ENCODE measurements at places on chromosomes 7 and 10.

- DNase-seq = no peak
Measured at GRCh38 chr10:43026039-43026973, 50.6 kb upstream of the RET start.

DNA sequence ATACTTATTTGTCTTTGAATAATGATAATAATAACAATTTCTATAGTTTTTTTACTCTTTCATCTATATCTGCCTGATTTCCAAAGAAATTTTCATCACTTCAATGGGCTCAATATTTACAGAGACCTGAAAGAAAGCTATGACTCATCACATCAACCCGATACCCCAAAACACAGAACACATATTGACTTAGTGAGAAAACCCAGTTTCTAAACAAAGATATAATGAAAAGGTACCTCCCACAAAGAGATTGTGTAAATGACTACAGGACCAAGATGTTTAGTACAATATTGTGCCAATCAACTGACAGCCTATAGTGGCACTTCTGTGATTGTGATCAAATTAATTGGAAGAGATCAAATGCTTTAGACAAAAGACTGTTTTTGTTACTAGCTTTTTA is 133.9 kb downstream of the PCDH15 start:
- DNase-seq = no peak

DNA sequence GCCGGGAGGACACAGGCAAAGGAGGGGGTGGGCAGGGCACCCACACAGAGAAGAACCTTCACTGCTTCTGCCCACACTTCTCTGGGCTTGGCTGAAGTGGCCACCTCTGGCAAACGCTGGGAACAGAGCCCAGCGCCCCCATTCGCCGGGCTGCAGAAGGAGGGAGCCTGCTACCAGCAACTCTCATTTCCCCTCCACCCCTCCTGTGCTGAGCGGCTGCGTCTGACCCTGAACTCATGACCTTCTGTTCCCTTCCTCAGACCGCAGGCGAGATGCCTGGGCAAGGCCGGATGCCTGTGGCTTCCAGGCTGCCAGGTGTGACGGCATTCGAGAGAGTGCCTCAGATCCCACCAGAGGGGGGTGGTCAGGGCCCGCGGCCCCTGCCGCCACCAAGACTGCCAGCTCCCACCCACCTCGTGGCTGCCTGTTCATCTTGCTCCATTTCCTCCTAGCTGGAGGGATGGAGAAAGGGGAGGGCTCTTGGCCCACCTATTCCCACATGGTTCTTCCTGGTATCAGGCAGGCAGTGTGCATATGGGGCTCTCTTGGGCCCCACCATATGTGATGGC is 19.8 kb downstream of the DNAJB12 start:
- no peak for DNase-seq

DNA sequence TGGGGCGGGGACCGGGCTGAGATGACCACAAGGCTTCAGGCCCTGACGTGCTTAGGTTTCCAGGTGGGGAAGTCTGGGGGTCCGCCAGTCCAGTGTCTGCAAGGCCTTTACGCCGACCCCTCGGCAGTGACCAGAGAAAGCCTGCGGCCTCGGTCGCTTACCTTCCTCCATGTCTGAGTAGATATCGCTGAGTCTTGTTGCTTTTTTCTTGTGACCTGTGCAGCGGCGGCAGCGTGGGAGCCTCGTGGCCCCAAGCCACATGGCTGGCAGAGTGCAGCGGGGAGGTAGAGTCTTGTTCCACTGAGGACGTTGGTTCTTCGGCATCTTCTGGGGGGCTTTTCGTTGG is 329 bp downstream of the NOLC1 start:
- no peak for DNase-seq

DNA sequence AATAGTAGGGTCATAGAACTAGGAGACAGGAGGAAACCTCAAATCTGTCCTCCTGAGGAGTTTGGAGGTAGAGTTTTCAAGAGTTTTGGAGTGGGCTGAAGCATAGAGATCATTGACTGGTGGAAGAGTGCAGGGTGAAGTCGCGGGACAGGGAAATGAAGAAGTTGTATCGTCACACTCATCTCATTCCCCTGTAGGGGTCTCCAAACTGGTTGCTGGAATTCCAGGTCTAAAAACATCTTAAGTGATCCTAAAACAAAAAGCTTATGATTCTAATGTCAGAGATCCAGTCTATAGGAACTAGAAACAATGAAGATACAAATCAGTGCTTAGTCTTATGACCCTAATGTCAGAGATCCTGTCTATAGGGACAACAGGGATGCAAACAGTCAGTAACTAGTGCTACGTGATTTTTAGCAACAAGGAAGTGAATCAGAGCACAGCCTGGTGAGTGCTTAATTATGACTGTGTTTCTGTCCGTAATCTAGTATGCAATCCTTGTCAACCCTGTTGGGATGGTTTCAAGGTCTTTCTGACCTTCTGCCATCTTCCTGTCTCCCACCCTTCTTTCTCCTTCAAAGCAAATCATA is 139.4 kb downstream of the SKIDA1 start:
- no peak for DNase-seq

- DNase-seq = peak; percentile 39
Measured at GRCh38 chr7:13880789-13881188, 108.7 kb downstream of the ETV1 start.

DNA sequence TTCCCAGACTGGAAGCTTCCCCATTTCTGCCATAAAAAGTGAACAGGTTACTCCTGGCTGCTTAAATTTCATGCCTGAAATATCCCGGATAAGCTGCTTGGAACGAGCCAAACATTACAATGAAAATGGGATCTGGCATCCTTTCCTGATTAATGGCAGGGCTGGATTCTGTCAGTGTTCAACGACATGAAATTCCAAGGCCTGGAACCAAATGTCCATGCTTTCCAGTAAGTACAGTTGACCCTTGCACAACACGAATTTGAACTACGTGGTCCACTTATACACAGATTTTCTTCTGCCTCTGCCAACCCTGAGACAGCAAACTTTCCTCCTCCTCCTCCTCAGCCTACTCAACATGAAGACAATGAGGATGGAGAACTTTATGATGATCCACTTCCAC is 65.4 kb downstream of the SGMS1 start:
- DNase-seq = no peak

DNA sequence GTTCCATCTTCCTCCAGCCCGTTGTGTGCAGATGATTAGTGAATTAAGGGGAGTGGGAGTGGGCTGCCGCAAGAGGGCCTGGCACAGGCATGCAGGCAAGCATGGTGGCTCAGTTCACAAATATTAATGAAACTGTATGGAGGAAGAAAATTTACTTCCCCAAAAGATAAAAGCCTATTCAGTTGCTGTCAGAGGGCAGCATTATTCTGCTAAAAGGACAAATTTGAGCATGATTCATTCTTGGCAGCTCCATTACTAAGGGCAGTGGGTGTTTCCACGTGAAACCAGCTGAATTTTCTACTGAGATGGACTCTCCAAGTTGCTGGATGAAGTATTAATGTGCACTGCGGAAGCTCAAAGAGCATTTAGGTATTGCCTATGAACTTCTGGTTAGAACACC is 90.9 kb upstream of the WDR11 start:
- DNase-seq = no peak

DNA sequence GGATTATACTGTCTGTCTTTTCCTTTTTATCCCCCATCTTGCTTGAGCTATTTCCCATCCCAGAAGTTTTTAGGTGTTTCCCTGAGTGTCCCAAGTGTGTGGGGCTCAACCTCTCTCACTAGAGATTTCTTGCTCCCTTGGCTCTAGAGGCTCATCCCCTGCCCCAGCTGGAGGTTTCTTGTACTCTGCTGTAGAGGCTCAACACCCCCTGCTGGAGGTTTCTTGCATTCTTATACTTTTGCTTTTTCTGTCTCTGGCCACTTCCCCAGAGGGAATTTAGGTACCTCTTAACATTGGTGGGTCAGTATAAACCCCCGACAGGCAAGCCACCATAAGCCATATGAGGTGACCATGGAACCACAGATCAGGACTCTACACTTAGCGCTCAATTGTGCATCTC is 114.2 kb upstream of the FAM3C start:
- no peak for DNase-seq

GRCh38 chr7:46982928-46983327 is 599.0 kb downstream of the TNS3 start:
- no peak for DNase-seq

DNA sequence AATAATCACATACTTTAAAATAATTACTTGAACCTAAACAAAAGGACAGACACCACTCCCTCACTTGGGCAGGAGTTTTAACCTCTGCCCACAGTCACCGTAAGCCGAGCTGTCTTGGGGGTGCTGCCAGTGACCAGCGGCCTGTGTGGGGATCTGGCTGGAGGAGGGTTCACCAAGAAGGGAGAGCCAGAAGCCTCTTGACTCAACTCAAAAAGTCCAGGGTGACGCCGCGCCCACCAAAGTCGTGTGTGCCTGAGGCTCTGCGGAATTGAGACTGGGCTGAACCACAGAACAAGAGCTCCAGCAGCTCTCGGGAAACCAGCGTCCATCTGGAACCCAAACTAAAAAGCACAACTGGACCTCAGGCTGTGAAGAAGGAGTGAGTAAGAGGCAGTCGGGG is 35.8 kb downstream of the ZFAND2A start:
- DNase-seq = no peak

DNA sequence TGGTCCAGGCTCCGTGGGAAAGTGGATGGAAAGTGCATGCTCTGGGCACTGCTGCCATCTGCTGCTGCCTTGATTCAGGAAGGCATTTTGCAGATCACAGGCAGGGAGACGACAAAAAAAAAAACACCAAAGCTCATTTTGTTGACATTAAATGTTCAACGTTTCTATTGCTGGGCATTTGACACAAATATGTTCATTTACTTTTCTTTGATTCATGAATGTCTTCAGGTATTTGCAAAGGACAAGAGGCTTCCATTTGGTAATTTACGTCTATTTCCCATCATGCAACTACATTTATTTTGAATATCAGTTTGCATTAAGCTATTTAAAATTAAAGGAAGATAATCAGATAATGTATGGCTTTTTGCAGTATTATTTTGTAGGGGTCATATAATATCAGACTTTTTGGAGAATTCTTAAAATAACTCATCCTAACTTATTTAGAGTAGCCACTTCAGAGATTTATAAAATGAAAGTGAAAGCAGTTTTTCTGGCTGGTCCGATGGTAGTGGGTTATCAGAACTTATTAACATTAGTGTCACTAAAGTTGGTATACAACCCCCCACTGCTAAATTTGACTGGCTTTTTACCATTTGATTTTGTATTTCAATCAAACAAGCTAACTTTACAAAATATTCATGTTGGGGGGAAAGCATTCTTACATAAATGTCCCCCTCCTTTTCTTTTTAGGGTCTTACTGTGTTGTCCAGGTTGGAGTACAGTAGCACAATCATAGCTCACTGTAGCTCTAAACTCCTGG is 65.3 kb downstream of the PDIA4 start:
- no peak for DNase-seq

- DNase-seq = no peak
Measured at GRCh38 chr10:76935941-76936613, 701.5 kb downstream of the KCNMA1 start.
